ENCODE measurements at places on chromosomes 12 and 14.

DNA sequence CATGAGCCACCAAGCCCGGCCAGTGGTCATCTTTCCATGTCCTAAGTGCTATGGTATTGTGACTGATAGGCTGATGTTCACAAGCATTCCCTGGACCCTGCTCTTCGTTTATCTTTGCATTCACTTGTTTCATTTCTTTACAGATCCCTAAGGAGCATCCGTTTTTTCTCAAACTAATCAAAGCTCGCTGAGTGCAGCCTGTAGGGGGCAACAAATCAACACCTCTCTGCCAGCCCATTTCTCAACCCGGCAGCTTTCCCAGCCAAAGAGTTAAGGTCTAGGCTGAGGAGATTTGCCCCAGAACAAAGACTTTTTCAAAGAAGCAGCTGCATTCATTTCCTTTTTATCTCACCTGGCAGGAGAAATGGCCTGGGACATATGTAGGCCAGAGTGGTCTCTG is 12.1 kb downstream of the SIRT4 start:
- DNase-seq: peak; percentile 51

DNA sequence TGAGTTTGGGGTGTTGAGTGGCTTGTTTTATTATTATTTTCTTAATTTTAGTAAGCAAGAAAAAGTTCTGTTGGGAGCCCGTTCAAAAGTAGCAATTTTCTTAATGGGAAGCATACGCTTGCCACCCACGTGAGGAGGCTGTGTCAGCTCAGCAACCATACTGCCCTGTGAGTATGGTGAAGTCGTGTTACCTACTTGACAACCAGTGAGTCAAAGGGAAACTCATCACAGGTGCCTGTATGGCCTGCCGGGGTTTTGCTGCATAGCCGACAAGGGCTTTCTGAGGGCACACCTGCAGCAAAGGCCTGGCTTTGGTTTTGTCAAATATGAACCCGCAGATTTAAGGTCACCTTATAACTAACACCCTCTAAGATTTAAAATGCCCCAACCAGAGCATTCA is 31.1 kb downstream of the PITPNM2 start:
- no peak for DNase-seq

DNA sequence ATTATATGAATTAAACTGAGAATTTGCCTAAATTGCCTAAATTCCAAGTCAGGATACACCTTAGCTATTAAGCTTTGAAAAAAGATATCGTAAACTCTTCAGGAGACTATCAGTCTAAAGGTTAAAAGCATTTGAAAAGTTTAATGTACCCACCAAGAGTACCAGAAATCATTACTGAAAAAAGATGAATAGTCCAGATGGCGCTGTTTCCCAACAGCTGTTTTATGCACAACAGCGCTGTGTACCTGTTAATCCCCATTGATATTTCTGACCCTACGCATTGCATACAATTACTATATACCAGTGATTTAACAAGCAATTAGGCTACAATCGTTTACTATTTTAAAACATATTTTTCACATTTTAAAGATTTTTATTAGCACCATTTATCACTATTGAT is 185.0 kb downstream of the PLCZ1 start:
- DNase-seq: no peak

DNA sequence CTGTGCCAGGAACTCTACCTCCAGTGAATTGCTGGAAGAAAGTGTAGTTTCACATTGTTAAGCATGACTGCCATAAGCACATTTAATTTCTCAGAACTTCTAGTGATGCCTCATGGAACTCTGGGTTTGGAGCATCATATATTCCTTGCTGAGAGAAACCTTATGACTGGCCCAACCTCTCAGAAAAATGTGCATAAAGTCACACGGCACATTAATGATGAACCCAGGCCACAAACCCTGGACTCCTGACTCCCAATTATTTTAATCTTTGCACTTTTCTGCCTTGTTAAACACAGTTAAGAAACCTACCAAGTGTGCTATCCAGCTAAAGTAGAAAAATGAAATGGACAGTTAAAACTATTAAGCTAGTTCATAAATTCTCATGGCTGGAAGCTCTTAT is 5.6 kb downstream of the TCP11L2 start:
- DNase-seq: no peak

DNA sequence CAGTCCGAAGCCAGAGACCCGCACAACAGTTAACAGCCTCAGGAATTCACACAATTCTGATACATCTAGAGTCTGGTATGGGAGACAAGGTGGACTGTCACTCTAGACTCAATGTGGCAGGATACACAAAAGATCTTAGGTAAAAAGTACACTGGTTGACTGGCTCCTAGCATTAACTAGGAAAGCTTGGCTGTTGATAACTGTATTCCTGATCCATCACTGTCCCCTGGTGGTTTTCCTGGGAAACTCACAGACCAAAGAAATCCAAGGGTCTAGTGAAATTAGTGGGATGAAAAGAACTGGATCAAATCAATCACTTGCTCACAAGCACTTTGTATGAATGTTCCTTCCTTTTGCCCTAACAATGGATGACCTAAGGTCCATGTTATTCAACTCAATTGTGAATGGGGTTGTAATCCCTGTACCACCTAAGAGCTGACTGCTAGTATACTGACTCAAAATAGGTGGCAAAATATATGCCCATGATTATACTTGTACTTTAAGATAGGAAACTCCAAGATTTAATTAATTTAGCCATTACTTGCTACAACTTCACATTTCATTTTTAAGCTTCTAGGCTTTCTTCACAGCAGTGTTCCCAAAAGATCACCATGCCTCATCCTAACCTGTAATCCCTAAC is 14.0 kb downstream of the NPC2 start:
- peak; percentile 46 for DNase-seq

- DNase-seq: peak; percentile 91
Measured at GRCh38 chr14:36661506-36662257, at the start of gene PAX9. Gene PAX9 (plus strand): TSS chr14:36661860. CDS start chr14:36662090, 230 bp downstream.

DNA sequence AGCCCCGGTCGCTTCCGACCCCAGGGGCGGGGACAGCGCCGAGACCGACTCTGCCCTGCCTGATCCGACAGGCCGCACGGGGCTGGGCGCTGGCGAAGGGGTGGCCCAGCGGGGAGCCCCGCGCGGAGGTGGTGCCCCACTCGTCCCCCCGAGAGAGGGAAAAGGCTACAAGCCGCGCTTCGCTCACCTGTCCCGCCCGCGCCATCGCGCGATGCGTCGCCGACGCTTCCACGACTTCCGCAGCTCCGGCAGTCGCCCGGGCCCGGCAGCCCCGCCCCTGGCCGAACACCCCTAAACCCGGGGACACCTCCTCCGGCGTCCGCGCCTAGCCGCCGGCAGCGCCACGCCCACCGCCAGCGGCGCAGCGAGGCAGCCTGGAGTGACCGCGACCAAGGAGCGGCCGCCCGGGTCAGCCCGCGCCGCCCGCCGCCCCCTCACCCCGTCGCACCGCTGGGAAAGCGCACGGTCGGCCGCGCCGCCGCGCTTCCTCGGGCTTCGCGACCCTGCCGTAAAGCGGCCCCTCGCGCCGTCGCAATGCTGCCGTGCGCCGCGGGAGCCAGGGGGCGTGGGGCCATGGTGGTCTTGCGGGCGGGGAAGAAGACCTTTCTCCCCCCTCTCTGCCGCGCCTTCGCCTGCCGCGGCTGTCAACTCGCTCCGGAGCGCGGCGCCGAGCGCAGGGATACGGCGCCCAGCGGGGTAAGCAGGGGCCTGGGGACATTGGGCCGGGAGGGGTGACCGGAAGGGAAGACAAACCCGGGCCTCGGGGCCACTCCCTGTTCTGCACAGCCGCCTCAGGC is at the start of the genes BAG5 and COA8:
TSS of gene BAG5 (minus strand) at position 229 of the 797 bp plus-strand sequence. CDS start 1,493 bp downstream, outside the sequence.
TSS of gene COA8 (plus strand) at position 532 of the 797 bp plus-strand sequence. CDS start at position 574, 42 bp downstream.
- DNase-seq: peak; percentile 89

DNA sequence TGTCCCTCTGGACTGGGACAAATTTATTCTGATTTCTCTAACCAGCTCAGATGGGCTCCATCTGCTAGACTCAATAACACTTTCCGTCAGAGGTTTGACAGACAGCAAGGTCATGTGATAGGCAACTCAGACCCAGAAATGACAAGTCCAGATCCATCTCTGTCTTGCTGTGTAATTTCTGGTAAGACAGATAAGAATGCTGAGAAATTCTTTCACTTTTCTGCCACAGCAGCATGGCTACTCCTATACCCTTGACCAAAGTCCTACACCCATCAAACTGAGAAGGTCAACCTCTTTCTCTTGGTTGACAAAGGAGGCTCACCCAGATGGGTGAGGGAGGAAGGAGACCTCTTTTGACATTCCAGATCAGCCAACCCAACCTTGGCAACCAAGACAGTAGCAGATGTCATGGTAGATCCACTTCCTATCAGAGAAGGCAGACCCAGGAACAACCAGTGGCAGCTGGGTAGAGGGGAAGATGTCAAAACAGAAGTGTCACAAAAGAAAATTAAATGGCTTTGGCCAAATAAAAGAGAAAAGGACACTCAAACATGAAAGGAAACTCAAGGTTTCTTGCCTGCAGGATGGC is 36.9 kb upstream of the PRKAB1 start:
- no peak for DNase-seq

DNA sequence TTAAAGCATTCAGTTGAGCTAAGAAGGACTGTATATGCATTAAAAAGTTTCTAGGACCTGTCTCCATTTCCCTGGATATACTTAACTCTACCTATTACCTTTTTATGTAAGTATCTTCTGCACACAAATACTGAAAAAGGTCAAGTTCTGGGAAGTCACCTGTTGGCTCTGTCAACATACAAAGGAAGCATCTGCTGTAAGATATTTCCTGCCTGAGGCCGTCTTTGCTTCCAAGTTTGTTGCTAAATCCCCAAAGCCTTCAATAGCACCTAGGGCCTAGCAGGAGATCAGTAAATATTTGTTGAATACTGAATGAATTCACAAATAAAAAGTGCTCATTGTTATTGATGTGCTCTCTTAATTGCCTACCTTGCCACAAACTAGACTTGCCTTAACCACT is 188.4 kb downstream of the DUSP6 start:
- DNase-seq: peak; percentile 15

- DNase-seq: no peak
Measured at GRCh38 chr14:102317564-102318248, 1.8 kb upstream of the ZNF839 start.

DNA sequence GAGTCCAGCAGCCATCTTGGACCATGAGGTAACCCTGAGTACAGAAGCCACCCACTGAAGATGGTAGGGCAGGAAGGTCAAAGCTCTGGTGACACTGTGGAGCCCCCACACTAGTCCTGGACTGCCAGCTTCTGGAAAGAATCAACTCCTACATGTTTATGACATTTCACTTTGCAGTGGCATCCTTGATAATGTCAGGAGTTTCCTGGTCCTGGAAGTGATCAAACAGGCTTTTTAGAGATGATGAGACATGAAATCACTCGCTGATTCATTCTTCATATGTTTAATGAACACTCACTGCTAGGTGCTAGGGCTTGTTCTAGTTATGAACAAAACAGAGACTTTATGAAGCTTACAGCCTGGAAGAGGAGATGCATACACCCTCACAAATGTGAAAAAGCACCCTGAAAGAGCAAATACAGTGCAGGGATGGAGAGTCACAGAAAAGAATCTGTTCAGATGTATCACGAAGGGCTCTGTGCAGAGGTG is 15.8 kb upstream of the HNF1A start:
- no peak for DNase-seq

Measured in A549 (cell line).